Heart left ventricle (tissue), 16 donors: ENCODE measurements at places on chromosomes 1 and 21. TPM values are rescaled to one million over a fixed set of nuclear protein-coding genes. Genes with fewer than 3 reads are reported as not detected.

DNA sequence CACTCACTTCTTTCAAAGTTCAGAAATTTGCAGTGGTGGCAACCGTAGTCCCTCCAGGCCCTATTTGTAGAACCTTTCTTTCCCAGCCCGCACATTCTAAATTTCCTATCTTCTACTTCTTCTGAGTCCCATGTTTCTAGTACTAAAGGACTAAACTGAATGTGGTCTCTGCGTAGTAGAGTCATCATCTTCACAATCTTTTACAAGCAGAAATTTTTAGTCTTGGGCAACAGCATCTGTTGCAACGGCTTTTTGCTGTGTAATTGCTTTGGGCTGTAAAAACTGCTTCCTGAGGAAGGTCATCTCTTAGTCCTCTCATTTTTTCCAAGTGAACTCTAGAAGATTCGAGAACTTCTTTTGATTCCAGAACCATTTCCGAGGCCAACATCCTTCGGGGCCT, 23.9 kb downstream of the VAV3 start:
- H3K36me3 ChIP-seq = no peaks in the 10 kb centered on the region
- no peaks in the 10 kb centered on the region for H3K4me1 ChIP-seq
- H3K4me3 ChIP-seq = no peak overlapping the region
- DNase-seq = peak; percentile 40

DNA sequence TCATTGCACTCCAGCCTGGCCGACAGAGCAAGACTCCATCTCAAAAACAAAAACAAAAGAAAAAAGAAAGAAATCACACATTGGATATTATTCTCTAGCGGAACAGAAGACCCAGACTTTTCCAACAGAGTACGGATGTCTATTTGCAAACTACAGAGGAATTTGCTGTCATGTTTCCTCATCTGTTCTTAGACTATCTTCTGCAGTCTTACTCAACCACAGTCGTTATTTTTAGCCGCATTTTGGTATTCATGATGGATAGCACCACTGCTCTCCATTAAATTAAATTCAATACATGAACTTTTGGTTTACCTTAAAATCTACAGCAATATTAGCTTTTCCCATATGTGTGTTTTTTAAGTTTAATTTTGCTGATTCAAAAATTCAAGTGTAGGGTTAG, 14.2 kb upstream of the HEATR1 start:
- H3K27ac ChIP-seq = no peak overlapping the region
- H3K27me3 ChIP-seq = no peaks in the 10 kb centered on the region
- no peak overlapping the region for H3K4me3 ChIP-seq
- H3K36me3 ChIP-seq = no peaks in the 10 kb centered on the region
- DNase-seq = no peak

- H3K4me3 ChIP-seq = no peak overlapping the region
- no peaks in the 10 kb centered on the region for H3K27me3 ChIP-seq
- no peak for DNase-seq
- no peaks in the 10 kb centered on the region for H3K36me3 ChIP-seq
These were observed 4.0 kb upstream of the LAMC1 start for GRCh38 chr1:183019139-183019740.

GRCh38 chr1:147243841-147244240, 1.4 kb downstream of the CHD1L start:
- H3K4me3 ChIP-seq = peak overlapping the region; percentile 89
- no peaks in the 10 kb centered on the region for H3K36me3 ChIP-seq
- H3K27ac ChIP-seq = peak overlapping the region; percentile 93
- peaks cover 3% of the 10 kb centered on the region for H3K4me1 ChIP-seq
- no peak for DNase-seq

The ZMYND12 gene
- total RNA-seq = 0.49 TPM

The ZNF326 gene
- 10.9 TPM for total RNA-seq
